H1 (cell line): ENCODE measurements at places on chromosomes 11 and 22.

- DNase-seq = no peak
These were observed 189.4 kb downstream of the GRIA4 start for GRCh38 chr11:105799263-105799662.

DNA sequence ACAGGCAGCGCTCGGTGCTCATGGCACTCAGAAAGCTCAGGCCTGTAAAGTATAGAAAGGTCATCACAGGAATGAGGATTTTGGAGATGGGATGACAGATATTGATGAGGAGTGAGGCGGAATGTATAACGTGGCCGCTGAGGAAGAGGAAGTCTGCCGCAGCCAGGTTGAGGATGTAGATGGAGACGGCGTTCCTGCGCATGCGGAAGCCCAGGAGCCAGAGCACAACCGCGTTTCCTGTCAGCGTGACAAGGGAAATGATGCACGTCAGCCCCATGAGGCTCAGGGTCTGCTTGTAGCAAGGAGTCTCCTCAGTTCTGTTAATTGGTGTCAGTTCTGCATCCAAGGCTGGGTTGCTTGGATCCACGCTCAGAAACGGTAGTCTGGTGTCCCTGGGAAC is 33.1 kb upstream of the MRGPRX1 start:
- no peak for DNase-seq

GRCh38 chr11:18722293-18722637 is 3.7 kb downstream of the IGSF22 start:
- no peak for DNase-seq

DNA sequence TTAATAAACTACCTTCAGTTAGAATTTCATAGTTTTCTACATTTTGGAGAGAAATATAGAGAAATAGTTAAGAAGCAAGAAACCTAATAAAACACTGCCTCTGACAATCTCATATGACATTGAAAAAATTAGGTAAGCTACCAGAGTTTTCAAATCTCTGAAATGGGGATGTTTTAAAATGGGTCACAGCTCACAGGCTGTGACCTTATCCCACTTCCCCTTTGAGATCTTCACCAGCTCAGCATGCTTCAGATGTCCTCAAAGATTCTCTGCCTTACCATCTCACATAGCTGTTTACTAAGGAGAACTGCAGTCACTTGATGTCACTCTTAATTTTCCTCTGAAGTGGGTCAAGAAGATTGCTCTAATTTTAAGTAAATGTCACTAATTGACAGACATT is 717.8 kb downstream of the JRKL start:
- DNase-seq = no peak

DNA sequence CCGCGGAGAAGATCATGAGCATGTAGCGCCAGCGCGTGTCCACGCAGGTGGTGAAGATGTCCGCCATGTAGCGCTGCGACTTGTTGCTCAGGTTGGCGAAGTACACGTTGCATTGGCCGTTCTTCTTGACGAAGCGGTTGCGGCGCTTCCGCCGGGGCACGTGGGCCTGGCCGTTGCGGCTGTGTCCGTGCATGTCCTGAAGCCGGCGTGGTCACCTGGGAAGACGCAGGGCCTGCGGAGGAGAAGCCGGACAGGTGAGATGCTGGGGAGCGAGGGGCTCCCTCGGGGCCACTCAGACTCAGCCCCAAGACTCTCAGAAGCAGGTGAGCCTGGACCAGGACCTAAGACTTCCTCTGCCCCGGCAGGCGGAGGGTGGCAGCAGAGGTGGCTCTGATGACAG is 27.1 kb downstream of the KCNJ4 start:
- DNase-seq = no peak

- no peak for DNase-seq
These were observed 56.4 kb upstream of the LMO1 start for GRCh38 chr11:8320076-8320475.
